Activated CD8-positive, alpha-beta memory T cell treated with anti-CD3 and anti-CD28 coated beads, Interleukin-2, amount 10 ng/mL, durations not matched to agents 7 days and 5 days (primary cell): ENCODE measurements at places on chromosomes 3 and 15. TPM values are rescaled to one million over a fixed set of nuclear protein-coding genes. Genes with fewer than 3 reads are reported as not detected.

The SLC28A1 gene
- total RNA-seq = not detected

The CFAP100 gene
- not detected for total RNA-seq

The ZNF660 gene
- total RNA-seq = 0.18 TPM

The CNBP gene
- total RNA-seq = 270 TPM

The ATP13A4 gene
- total RNA-seq = 6.5 TPM

The STAB1 gene
- total RNA-seq = not detected

The MEX3B gene
- total RNA-seq = 0.73 TPM
